ENCODE measurements at places on chromosomes 13 and 19.

DNA sequence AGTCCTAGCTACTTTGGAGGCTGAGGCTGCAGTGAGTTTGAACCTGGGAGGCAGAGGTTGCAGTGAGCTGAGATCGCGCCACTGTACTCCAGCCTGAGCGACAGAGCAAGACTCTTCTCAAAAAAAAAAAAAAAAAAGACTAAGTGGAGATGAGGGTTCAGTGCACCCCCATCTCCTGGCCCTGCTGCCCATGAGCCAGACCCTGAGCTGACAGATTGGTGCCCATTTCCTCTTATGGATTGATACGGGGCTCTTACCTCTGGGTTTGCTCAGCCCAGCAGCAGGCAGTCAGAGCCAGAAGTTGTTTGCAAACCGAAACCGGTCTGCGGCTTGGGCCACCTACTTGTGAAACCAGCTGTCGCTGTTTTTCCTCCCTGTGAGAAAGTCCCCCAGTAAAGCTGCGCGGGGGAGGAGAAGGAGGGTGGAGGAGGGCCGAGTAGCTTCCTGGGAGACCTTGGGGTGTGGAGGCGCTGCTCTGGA, 36.9 kb downstream of the ARRDC2 start:
- peak; percentile 59 for DNase-seq

GRCh38 chr13:102879793-102880499, 34.1 kb downstream of the ERCC5 start:
- DNase-seq: no peak

DNA sequence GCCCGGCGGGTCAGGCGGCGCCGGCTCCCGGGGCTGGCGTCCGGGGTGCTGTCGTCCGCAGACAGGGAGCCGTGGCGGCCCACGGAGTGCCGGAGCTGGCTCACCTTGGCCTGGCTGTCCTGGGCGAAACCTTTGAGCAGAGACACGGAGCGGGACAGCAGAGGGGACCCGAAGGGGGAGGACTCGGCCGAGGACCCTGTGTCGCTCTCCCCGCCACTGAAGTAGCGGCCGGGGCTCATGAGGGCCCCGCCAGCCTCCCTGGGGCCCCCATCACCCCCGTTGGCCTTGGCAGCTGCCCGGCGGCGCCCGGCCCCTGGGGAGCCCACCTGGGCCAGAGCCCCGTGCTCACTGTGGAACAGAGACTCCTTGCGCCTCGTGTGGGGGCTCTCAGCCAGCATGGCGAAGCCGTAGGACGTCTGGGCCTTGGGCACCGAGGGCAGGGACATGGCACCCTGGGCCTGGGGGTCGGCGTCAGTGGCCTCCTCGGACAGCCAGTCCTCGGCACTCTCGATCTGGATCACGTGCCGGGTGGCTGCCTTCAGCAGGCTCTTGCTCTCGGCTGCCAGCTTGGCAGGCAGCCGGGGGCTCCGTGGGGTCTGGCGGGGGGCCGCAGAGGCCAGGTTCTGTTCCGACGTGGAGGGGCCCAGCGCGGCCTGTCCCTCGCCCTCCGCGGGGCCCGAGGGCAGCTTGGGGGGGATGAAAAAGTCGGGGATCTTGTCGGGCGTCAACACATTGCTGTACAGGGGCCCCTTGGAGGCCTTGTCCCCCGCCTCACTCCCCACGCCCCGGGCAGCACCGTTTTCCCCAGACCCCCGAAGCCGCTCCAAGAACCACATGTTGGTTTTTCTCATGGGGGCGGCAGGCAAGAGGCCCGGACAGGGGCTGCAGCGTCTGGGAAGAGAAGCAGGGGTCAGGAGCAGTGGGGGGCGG, 1.2 kb downstream of the C2CD4C start:
- no peak for DNase-seq

DNA sequence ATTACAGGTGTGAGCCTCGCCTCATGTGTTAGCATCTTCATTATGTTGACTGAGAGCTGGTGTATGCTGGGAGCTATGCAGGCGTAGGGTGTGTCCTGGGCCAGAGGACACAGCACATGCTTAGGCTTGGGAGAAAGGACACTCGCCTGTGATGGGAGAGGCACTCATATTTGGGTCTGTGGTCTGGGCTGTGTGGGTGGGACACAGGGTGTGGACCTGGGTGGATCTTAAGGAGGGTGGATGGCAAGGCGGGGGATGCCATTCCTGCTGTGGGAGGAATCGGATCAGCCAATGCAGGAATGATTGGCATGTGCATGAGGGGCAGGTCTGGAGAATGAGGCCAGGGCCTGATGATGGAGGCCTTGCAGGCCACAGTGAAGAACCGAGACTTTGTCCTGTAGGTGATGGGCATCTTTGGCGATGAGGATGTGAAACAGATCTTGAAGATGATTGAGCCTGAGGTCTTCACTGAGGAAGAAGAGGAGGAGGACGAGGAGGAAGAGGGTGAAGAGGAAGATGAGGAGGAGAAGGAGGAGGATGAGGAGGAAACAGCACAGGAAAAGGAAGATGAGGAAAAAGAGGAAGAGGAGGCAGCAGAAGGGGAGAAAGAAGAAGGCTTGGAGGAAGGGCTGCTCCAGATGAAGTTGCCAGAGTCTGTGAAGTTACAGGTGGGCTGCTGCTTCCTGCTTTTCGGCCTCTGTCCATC, 55.4 kb downstream of the RYR1 start:
- no peak for DNase-seq

GRCh38 chr13:113218586-113218985, 9.2 kb downstream of the CUL4A start:
- DNase-seq: no peak

GRCh38 chr13:108154421-108154858, 60.9 kb downstream of the LIG4 start:
- no peak for DNase-seq

DNA sequence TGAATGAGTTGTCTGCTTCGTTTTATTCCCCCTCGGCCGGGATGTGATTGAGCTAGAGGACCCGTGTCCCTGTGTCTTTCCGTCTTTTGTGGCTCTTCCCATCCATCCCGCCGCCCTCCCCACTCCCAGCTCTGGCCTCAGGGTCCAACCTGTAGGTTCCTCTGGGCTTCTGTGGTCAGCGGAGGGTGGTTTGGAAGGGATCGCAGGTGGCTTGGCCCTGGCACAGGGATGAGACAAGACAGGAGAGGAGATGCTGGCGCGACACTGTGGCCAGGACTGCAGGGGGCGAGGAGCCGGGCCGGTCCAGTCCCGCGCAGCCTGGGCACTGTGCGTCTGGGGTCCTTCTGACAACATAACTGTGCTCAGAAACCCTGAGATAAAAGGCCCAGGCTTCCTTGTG, 2.0 kb downstream of the EVI5L start:
- no peak for DNase-seq

GRCh38 chr13:73876323-73876722, 257.9 kb downstream of the KLF12 start:
- no peak for DNase-seq

- DNase-seq: no peak
Measured at GRCh38 chr13:50745542-50746115, 97.9 kb downstream of the DLEU7 start.

Measured in H1 (cell line).